Hematopoietic multipotent progenitor cell treated with erythropoietin and hydrocortisone succinate and interleukin-3 and kit ligand, for 15 days (in vitro differentiated cells): ENCODE measurements at places on chromosomes 13 and 19.
A peak's percentile ranks its signal among the peaks of the same experiment; 100 is the strongest.

GRCh38 chr13:105276571-105276970 lies 1258.9 kb downstream of the EFNB2 start:
- DNase-seq = no peak

- no peak for DNase-seq
These were observed 1.5 kb downstream of the RAB20 start for GRCh38 chr13:110559986-110560385.

DNA sequence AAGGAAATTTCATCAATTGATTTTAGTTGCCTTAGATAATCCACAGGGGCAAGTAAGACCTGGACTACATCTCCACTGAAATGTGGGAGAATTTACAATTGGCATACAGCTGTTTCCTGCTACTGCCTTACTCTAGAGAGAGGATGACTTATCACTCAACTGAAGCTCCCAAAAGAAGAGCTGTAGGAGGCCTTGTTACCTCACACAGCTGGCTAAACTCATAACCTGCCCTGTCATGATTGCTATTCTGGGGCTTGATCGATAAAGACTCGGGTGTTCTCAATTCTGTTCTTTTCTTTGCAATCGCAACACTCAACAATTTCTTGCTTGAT lies 1396.4 kb downstream of the EFNB2 start:
- peak; percentile 3 for DNase-seq

DNA sequence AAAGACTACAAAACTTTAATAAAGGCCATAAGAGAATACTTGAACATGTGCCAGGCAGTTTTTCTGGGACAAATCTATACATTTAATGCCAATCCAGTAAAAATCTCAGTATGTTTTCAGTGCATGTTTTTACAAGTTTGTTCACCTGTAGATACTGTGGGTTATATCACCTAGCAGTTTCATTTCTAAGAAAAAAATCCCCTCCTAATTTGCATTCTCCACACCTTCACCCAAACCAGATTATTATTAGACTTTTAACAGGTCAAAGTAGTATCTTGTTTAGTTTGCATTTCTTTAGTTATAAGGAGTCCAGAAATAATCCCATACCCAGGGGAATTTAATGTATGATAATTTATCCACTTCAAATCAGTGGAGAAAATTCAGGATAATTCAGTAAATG lies 17.0 kb upstream of the LPAR6 start:
- DNase-seq = no peak

DNA sequence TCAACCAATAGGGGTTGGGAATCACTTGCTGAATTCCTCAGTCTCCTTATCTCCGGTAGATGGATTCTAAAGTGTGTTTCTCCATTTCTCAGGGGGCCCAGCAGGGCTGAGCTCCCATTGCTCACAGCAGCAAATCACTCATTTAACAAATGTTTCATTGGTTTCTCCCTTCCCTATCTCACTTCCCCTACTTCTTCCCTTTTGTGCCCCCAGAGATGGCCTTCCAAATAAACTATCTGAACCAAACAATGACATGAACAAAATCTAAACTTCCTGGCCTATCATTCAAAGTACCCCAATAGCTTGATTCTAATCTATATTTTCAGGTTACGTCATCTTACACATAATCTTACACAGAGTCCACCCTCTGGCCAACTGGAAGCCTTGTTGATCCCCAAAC lies 60.4 kb downstream of the DLEU7 start:
- DNase-seq = no peak

- DNase-seq = no peak
These were observed 1.6 kb upstream of the ZNF556 start for GRCh38 chr19:2865334-2866100.

DNA sequence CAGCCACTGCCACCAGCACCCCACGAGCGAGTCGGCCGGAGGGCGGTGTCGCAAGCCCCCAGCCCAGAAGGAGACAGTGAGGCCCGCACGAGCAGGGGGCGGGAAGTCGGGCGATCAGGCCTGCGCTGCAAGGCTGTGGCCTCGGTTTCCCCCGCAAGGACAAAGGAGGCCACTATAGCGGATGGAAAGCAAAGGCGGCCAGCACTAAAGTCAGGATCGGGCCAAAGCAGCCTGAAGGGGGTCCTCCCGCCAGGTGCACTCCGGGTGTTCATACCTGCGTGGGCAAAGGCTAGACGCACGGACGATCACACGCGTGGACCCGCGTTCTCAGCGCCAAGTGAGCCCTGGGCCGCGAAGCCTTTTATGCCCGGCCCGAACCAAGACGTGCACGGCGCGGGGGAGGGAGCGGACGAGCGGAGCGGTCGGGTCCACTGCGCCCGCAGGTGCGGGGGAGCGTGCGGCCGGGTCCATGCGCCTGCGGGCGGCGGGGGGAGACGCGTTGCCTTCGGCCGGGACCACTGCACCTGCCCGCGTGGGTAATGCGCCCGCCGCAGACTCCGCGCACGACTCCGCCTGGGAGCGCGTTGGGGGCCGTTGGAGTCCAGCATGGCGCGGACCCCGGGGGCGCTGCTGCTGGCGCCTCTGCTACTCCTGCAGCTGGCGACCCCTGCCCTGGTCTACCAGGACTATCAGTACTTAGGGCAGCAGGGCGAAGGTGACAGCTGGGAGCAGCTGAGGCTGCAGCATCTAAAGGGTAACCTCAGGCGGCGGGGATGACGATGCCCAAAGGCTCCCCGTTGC lies at the start of the genes PRDX2 and THSD8:
Gene PRDX2 (minus strand): TSS at position 335 of the 801 bp plus-strand sequence. CDS start 539 bp downstream, outside the sequence.
Gene THSD8 (plus strand): TSS at position 604 of the 801 bp plus-strand sequence. CDS start 3 bp downstream, at position 607.
- peak; percentile 89 for DNase-seq

DNA sequence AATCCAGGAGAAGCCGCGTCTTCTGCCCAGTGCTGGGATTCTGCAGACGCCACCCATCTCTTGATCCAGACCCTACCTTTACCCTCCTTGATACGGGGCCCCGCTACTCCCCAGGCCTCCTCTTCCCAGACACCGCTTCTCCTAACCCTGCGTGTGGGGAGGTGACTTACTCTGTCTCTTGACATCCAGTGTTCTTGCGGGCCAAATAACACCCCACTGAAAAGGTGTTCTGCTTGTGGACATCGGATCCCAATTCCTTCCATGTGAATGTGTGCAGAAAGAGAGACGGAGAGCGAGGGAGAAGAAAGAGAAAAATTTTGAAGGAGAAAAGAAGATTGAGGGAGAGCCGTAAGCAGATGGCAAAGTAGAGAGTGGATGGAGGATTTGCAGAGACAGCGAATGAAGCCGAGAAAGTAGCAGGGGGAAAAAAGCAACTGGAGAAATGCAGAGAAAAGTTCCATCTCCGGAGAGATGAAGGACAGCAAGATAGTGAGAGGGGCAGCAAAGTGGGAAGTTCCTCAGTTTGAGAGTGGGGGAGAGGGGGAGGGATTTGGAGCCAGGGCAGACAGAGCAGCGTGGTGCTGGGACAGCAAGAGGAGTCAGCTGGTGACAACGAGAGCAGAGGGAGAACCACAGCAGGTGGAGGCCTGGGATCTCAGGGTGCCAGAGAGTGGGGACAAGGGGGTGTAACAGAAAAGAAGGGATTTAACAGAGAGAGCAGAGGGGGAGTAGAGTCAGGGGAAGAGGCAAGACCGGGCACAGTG lies 814 bp downstream of the ZNF480 start:
- no peak for DNase-seq

GRCh38 chr13:66639044-66639443 lies 591.1 kb downstream of the PCDH9 start:
- DNase-seq = no peak

GRCh38 chr13:53104136-53104535 lies 75.5 kb downstream of the OLFM4 start:
- no peak for DNase-seq

DNA sequence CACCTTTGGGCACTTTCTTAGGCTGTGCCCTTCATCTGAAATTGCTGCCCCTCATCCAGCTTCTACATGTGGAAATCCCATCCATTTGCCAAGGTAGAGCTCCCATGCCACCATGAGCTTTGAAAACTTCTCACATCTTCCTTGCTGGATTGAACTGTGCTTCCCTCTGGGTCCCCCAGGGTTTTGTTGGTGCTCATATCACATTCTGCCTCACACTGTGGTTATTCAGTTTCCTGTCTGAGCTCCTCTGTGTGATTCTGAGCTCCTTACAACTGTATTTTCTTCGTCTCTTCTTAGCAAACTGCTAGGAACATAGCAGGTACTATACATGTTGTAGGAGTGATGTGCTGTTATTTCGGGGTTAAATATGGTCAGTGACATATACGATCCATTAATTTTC lies 74.9 kb upstream of the KL start:
- no peak for DNase-seq

GRCh38 chr13:110581506-110582185 lies 20.1 kb upstream of the RAB20 start:
- DNase-seq = no peak

GRCh38 chr13:46350003-46350402 lies 37.0 kb downstream of the RUBCNL start:
- DNase-seq = no peak

DNA sequence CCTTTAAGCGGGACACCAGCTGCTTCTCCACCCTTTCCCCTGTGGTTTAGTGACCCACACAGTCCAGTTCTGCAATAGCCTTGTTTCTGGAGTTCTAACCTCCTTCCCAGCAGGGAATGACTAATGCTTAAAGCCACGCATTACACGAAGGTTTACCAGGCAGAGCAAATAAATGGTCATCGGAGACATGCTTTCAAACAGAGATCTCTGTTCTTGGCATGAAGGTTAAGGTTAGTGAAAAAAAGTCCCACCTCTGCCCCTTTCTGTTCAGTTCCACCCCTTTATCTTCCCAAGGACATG lies 25.3 kb upstream of the MEDAG start:
- DNase-seq = no peak

GRCh38 chr19:29896802-29897201 lies 45.2 kb upstream of the URI1 start:
- DNase-seq = no peak

DNA sequence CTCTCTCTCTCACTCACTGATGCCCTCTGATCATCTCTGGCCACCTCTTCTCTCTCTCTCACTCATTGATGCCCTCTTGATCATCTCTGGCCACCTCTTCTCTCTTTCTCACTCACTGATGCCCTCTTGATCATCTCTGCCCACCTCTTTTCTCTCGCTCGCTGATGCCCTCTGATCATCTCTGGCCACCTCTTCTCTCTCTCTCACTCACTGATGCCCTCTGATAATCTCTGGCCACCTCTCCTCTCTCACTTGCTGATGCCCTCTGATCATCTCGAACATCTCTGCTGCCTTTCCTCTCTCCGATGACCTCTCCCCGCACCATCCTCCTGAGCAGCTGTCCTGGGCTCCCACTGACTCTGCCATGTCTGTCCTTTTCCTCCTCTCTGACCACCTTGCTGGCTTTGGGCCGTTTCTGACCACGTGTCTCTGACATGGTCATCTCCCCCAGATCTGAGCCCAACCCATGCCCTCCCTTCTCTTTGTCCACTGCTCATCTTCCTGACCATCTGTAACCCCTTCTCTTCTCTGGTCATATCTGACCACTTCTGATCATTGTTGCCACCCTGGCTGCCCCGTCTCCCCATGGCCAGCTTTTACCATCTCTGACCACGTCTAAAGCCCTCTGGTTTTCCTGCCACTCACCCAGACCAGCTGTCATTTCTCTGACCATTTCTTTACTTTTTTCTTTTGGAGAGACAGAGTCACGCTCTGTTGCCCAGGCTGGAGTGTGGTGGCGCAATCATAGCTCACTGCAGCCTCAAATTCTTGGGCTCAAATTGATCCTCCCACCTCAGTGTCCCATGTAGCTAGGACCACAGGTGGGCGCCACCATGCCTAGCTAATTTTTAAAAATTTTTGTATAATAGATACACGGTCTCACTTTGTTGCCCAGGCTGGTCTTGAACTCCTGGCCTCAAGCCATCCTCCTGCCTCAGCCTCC lies 2.4 kb downstream of the LRFN3 start:
- no peak for DNase-seq

DNA sequence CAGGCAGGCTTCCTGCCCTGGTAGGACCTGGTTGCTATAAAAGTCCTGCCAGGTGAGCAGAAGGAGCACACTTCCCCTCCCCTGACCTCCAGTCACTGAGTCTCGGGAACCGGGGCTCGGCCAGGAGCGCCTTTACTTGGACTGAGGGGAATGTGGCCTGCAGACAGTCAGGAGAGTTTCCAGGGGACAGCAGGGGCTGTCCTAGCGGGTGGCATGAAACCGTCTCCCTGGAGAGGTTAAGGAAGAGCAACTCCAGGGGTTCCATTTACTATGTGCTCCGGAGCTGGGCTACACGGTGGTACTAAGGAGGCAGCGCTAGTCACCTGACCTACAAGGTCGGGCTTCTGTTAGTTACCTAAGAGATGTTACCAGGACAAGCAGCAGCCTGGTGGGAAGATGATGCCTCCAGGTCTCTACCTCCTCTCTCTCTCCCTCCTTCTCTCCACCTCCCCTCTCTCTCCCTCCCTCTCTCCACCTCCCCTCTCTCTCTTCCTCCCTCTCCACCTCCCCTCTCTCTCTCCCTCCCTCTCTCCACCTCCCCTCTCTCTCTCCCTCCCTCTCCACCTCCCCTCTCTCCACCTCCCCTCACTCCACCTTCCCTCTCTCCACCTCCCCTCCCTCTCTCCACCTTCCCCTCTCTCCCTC lies 4.1 kb upstream of the CNOT3 start:
- peak; percentile 14 for DNase-seq

DNA sequence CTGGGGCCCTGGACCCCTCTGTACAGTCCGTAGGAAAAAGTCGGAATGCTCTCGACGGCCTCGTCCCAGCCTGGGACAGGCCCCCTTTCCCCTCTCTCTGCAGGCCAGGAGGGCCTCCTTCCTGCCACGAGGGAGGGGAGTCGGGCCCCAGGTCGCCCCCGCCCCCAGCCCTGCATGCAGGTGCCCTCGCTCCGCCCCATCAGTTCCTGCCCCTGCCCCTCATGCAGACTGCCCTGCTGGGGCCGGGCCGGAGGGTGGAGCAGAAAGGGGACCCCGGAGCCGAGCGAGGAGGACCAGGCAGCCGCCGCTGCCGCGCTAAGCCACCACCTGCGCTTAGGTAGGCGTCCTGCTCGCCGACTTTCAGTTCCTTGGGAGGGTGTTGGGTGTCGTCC lies 7.3 kb downstream of the LYL1 start:
- DNase-seq = no peak

DNA sequence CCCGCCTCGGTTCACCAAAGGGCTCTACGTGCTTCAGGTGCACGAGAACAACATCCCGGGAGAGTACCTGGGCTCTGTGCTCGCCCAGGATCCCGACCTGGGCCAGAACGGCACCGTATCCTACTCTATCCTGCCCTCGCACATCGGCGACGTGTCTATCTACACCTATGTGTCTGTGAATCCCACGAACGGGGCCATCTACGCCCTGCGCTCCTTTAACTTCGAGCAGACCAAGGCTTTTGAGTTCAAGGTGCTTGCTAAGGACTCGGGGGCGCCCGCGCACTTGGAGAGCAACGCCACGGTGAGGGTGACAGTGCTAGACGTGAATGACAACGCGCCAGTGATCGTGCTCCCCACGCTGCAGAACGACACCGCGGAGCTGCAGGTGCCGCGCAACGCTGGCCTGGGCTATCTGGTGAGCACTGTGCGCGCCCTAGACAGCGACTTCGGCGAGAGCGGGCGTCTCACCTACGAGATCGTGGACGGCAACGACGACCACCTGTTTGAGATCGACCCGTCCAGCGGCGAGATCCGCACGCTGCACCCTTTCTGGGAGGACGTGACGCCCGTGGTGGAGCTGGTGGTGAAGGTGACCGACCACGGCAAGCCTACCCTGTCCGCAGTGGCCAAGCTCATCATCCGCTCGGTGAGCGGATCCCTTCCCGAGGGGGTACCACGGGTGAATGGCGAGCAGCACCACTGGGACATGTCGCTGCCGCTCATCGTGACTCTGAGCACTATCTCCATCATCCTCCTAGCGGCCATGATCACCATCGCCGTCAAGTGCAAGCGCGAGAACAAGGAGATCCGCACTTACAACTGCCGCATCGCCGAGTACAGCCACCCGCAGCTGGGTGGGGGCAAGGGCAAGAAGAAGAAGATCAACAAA lies 2.6 kb downstream of the PCDH17 start:
- DNase-seq = no peak
